Inflammatory macrophage (primary cell): ENCODE measurements at places on chromosomes 5 and 9.

DNA sequence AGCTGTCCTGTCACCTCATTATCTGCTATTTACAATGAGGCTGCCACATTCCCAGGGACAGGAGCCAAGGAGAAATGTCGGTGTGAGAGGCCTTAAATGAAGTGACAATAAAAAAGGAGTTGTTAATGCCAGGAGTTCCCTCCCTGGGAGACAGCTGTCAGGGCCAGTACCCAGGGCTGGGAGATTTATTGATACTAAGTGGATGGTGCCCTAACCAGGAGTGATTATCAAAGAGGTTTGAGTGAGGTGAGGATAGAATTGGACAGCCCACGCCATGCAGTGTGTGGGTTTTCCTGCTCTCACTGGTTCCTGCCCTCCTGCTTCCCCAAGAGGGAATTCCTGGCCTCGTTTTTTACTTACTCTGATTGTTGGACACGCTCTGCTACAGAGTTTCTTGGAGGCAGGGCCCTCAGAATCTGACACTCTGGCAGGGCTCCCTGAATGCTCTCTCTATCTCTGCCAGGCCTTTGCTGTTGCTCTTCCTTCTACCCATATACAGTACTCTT lies 150.8 kb downstream of the GRIA1 start:
- DNase-seq = no peak

- DNase-seq = peak; percentile 71
Observed at GRCh38 chr5:38994324-38994927, 79.8 kb downstream of the RICTOR start.

DNA sequence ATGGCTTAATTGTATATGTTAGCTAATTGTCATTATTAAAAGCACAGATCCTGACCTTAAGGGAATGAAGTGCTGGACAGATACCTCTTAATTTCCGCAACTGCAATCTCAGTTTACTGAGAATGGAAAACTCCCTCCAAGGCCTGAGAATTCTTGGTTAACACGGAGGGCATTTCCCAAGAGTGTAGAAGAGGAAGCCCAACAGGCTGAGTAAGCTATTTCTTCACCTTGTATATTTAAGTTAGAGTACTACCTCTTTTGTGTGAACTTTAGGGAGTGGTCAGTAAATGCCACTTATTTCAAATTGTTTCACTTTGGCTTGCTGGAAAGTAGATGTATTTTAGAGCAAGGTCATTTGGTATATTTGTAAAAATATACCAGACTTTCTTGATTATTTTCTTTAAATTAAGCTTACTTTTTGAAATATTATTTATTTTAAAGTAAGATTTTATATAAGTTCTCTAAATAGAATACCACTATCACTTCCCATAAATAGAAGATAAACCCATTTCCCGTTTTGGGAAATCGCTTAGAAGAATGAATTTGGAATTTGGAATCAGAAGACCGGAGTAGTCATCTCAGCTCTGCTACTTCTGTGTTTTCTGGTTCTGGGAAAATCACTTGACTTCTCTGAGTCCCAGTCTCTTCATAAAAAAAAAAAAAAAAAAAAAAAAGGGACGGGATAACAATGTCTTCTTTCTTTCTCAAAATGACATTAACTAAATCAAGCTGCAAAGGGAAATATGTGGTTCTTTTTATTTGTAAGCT lies 26.0 kb upstream of the C9orf72 start:
- peak; percentile 91 for DNase-seq

- no peak for DNase-seq
Observed at GRCh38 chr9:134868751-134869553, 11.7 kb upstream of the FCN2 start.

- DNase-seq = no peak
Observed at GRCh38 chr9:127280880-127281660, 16.5 kb downstream of the GARNL3 start.

GRCh38 chr9:81661339-81661738 lies 28.0 kb downstream of the TLE1 start:
- no peak for DNase-seq

DNA sequence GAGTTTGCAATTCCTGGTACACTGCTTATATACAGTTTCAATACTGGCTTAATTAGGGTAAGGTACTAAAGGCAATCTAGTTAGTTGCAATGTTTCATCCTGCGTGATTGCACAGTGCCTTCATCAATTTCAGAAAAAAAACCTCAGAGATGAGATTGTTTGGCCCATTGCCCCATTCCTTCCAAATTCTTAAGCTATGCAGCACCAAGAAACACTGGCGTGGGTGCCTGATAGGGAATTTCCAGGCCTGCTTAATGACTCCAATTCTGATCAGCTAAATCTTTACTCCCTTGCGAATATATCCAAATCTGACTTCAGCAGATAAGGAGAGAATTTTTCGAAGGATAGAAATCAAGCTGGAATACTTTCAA lies 35.9 kb upstream of the GAS1 start:
- no peak for DNase-seq

DNA sequence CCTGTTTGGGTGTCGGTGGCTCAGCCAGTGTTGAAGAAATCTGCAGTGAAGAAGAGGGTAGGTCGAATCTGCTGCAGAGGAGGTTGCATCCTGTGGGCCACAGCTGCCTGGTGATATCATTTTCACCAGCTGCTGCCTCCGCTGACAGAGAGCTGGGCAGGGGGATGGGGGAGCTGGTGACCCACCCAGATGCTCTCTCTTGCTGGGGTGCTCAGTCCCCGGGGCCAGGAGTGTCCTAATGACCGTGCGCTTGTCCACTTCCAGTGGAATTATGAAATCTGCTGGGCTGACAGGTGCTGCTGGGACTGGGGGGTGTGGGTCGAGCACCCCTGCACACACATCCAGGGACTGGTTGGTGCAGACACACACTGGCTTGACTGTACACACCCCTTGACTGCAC lies 83.2 kb upstream of the IRX4 start:
- no peak for DNase-seq

- peak; percentile 66 for DNase-seq
Observed at GRCh38 chr9:99266255-99267023, 44.4 kb downstream of the SEC61B start.

GRCh38 chr5:140988100-140988499 lies 21.8 kb downstream of the PCDHAC2 start:
- DNase-seq = no peak

DNA sequence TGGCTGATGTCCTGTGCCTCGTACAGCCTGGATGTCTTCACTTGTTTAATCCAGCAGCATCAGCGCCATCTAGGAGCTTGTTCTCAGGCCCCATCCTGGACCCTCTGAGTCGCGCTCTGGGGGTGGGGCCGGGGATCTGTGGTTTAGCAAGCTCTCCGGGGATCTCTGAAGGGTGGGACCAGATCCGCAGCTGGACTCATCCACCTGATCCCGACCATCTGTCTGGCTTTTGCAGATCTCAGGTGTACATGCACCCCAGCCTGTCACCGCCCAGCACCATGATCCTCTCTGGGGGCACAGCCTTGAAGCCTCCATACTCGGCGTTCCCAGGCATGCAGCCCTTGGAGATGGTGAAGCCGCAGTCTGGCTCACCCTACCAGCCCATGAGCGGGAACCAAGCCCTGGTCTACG lies 15.1 kb upstream of the POMT1 start:
- no peak for DNase-seq

GRCh38 chr5:133957591-133957990 lies 10.8 kb downstream of the C5orf15 start:
- no peak for DNase-seq

DNA sequence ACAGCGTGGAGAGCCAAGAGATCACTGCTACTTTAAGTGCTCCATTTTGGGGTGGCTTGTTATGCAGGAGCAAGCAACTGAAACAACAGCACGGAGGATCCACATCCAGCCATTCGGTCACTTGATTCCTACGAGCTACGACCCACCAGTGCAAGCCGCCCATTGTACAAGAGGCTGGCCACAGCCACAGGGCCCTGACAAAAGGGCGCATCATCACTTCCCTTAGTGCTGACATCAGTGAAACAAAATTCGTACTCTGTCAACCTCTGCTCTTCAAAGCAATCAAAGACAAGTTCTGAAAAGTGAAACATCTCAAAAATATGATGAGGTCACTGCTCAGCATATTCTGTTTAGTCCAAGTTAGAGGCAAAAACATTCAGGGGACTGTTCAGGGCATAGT lies 168.4 kb downstream of the GADD45G start:
- DNase-seq = no peak

- DNase-seq = no peak
Observed at GRCh38 chr5:59421986-59422941, 471.3 kb downstream of the PDE4D start.

GRCh38 chr9:38235244-38235643 lies 157.3 kb upstream of the ALDH1B1 start:
- no peak for DNase-seq

DNA sequence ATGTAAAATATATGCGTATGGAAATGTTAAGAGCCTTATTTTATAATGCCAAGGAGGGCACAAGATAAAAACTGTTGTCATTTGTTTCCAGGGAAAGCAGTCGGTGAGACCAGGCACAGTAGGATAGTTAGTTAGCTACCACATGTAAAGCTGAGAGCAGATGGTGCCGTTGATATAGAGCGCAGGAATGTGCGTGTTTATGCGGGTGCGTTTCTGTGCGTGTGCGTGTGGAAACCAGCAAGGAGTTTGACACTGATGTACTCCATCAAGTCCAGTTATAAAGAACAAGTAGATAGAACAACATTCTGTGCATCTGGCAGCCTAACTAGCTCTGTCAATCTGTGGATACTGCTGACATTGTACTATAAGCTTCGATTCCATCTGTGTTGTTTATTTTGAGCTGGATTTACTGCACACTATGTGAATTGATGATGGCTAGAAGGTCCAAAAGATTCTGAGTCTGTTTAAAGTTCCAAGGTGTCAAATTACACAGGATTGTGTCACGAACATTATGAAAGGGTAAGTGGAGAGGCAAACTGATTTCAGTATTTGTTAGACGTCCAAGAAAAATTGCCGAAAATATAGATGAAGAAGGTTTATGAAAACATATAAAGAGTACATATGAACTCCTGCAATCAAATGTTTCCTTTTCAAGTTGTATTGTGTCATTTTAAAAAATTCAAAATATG lies 494.9 kb upstream of the MEF2C start:
- DNase-seq = no peak

GRCh38 chr9:83622433-83622938 lies 457 bp upstream of the IDNK start:
- peak; percentile 26 for DNase-seq

GRCh38 chr9:89541798-89542197 lies 43.9 kb upstream of the SEMA4D start:
- no peak for DNase-seq

DNA sequence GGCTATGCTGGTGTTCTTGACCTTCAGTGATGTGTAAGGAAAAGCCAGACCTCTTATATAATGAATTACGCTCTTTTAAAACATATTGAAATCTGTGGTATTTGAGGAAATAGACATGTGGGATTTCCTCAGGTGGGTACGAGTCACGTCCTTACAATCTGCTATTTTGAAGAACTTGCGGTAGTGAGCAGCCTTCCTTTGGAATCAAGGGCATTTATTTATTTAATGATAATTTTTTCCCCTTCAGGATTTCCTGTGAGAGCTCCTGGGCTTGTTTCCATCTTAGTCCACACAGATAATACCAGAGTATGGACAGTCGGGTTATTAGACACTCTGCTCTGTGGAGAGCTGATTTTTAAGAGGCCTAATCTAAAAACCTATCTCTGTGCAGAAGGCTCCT lies 167.9 kb downstream of the ARHGEF28 start:
- peak; percentile 46 for DNase-seq

DNA sequence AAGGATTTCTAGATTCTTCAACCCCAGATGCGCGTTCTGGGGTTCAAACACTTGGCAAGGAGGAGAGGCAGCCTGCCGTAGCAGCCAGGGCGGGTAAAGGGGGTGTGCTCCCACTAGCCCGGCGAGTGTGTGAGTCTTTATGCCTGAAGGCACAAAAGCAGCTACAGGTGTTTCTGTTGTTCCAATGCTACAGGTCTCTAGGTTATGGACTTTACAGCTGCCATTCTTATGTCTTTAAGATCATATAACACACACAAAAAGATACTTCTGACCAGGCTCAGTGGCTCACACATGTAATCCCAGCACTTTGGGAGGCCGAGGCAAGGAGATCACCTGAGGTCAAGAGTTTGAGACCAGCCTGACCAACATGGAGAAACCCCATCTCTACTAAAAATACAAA lies 133.6 kb upstream of the RETREG1 start:
- DNase-seq = no peak

GRCh38 chr9:32603914-32604852 lies 31.2 kb upstream of the NDUFB6 start:
- no peak for DNase-seq

- DNase-seq = no peak
Observed at GRCh38 chr9:5902377-5902776, 11.7 kb downstream of the MLANA start.

GRCh38 chr5:23820765-23821471 lies 313.5 kb downstream of the PRDM9 start:
- DNase-seq = peak; percentile 6

DNA sequence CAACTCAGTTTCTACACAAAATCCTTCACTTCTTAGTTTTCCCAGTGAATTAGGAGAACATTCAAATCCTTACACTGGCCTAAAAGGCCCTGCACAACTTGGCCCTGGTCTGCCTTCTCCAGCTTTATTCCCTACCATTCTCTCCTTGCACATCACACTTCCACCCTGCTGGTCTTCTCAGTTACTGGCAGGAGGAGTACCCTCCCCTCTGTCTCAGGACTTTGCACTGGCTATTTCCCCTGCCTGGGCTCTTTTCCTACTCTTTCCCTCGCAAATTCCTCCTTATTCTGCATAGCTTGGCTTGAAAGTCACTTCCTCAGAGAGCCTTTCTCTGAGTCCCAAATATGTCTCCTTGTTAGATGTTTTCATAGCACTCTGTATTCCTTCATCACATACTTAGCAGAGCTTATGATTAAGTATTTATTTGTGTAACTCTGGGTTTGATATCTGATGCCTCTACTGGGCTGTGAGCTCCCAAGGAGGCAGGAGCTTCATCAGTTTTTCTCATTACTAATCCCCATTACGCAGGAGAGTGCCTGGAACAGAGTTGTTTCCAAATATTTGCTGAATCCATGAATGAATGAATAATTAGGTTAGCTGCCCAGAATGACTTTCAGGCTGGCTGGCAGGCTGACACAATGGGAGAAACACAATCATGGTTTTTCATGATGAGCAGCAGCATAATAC lies 159.8 kb upstream of the KLF9 start:
- peak; percentile 2 for DNase-seq

GRCh38 chr5:157602505-157602904 lies 26.9 kb upstream of the ADAM19 start:
- no peak for DNase-seq

GRCh38 chr5:98163796-98164493 lies 609.5 kb upstream of the RGMB start:
- DNase-seq = no peak

- DNase-seq = no peak
Observed at GRCh38 chr5:329121-329735, 7.7 kb downstream of the AHRR start.
